Activated CD8-positive, alpha-beta T cell treated with anti-CD3 and anti-CD28 coated beads for 36 hours (primary cell): ENCODE measurements at places on chromosomes 12 and 14. TPM values are rescaled to one million over a fixed set of nuclear protein-coding genes. Genes with fewer than 3 reads are reported as not detected.

GRCh38 chr12:103642240-103642864, 55.3 kb downstream of the STAB2 start:
- DNase-seq, result no peak

DNA sequence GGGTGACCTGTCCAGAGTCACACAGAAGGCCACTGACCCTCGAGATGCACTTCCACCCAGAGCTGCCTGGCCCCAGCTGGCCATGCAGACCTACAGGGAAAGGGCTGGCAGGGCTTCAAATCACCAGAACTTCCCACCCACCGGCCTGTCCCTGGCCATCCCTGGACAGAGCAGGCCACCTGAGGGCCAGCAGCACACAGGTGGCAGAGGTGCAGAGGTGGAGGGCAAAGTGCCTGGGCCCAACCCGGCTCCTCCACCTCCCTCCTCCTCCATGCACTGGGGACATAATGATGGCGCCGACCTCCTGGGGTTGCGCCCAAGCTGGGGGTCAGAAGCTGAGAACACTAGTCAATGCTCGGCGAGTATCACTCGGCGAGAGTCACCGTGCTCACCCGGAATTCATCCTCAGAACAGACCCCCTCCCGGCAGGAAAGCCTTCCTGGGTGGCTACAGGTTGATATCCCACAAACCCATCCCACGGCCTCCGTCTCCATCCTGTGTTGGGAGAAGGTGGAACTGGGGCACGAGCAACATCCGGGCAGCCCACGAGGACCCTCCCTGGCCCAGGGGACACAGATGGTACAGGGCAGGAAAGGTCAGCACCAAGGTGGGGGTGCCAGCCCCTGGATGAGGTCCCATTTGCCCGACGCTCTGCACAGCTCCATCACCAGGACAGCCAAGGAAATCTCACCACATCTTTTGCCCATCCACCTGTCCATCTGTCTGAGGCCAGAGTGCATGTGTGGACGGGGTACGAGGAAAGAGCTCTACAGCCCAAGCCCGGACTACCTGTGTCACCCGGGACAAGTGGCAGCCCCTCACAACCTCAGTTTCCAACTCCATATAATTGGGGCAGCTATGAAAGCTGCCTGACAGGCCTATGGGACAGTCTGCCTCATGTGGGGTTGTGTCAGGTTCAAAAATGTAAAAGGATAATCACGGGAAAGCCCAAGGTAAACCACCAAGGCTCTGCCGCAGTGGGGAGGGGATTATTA, 10.8 kb downstream of the BEGAIN start:
- no peak for DNase-seq

DNA sequence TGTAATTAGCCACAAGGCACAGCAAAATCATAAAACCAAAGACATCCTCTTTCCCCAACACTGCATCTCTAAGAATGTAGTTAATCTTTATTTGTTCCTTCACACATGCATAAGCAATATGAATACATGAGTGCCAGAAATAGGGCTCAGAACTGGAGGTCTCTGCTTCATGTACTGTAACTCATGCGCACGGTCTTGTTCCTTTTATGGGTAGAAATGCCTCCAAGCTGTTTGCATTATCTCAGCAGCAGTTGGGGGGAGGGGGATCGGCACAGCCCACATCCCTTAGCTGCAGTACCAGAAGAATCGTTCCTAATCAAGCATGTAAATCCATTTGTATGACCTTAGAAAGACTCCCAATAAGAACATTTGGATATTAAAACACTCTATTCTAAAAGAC, 20.0 kb downstream of the RHOJ start:
- no peak for DNase-seq

DNA sequence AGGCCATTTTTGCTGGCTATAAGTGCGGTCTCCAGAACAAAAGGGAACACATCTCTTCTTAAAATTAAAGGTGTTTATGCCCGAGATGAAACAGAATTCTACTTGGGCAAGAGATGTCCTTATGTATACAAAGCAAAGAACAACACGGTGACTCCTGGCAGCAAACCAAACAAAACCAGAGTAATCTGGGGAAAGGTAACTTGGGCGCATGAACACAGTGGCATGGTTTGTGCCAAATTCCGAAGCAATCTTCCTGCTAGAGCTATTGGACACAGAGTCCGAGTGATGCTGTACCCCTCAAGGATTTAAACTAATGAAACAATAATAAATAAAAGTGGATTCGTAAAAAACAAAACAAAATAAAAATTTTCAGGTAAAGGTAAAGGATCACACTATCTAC, 33.4 kb downstream of the PKP2 start:
- no peak for DNase-seq

DNA sequence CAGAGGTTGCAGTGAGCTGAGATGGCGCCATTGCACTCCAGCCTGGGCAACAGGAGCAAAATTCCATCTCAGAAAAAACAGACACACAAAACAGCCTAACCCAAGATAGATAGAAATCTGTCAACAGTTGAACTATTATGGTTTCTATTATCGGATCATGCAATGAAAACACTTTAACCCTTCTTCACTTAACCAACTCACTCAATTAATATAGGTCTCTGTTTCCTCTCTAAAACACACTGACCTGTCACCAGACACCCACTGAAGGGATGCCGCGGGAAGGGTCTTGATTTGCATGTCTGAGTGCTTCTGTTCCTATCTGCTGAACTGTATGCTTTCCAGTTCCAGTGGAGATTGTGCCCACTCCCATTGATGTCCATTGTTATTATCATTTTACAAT, 38.0 kb upstream of the NUDT4 start:
- DNase-seq, result no peak

DNA sequence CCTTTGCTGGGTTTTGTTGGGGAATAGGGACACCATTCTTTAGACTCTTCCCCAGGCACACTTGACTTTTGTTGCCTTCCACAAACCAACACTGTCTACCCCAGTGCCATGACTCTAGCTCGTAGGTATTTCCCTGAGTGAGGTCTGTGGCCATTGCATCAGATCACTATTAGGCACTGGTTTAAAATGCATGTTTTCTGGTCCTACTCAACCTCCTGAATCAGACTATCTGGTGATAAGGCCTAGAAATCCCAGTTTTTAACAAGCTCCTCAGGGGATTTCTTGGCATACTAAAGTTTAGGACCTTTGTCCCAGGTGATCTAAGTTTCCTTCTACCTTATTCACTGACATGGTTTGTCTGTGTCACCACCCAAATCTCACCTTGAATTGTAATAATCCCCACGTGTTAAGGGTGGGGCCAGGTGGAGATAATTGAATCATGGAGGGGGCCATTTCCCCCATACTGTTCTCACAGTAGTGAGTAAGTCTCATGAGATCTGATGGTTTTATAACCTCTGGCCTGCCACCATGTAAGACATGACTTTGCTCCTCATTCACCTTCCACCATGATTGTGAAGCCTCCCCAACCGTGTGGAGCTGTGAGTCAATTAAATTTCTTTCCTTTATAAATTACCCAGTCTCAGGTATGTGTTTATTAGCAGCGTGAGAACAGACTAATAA, 87.8 kb upstream of the PSMC1 start:
- no peak for DNase-seq

- DNase-seq, result no peak
These were observed 666.5 kb downstream of the FLRT2 start for GRCh38 chr14:86196471-86196870.

The SCFD1 gene
- 61.6 TPM for total RNA-seq

The KCNMB4 gene
- 1.3 TPM for total RNA-seq

The LRRC74A gene
- total RNA-seq, result not detected

The CARMIL3 gene
- total RNA-seq, result 0.83 TPM

The BAZ1A gene
- 49.4 TPM for total RNA-seq
